SK-N-DZ (cell line): ENCODE measurements at places on chromosomes 4 and X.

DNA sequence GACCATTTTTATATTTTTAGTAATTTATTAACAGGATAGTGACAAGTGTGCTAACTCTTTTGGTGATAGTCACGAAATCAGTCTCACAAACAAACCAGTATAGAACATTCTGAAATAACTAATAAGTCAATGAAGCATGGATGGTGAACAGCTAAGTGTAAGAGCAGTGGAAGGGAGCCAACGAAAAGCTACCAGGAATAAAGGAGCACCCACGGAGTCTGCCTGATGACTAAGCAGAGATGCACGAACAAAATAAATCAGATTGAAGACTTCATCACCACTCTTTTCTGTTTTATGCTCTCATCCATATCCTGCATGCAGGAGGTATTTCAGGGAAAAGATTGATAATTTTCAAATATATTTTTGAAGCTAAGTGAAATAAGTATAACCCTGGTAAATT lies 891.1 kb upstream of the HS3ST1 start:
- DNase-seq, result no peak

GRCh38 chr4:27787195-27787594 lies 926.6 kb downstream of the STIM2 start:
- no peak for DNase-seq

DNA sequence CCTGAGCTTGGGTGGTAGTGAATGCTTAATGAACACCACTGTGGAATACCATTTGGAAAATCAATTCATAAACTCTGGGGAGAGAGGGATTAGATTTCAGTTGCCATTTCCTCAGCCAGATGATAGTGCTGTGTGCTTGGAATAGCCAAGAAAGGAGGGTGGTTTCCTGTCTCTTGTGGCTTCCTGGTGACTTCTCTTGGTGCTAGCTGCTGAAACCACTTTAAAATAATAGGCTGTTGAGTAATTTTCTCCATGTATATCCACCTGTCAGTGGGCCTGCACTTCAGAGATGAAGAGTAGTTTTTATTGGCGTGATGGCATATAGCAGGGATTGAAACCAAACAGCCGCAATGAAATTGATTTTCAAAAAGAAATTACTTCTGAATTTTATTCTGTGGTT lies 11.8 kb downstream of the EDA start:
- DNase-seq, result no peak

DNA sequence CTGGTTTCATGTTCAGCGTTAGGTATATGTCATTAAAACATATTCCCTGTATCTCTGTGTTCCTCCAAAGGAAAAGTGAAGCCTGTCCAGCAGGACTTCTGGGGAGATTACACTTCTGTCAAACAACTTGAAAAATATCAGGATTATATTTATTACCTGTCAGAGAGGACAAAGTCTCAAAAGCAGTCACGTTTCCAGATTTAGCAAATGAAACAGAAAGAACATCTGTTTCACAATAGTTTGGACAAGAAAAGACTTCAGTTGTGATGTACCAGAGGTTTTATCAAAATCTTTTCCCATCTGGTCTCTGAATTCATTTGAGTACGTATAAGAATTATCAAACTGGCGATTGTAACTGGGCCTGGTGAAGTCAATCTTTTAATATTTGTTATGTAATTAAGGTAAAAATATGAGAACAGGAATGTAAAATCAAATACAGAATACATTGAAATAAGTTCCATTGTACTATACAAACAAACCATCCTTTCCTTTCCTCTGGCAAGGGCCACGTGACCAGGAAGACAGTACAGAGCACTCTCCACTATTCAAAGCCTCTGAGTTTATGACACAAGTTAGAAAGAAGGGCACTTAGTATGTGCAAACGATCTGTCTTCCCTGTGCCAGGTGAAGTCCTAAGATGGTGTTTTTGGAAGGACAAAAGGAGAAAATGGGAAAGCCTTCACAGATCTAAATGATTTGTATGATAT lies 3.2 kb downstream of the CASP3 start:
- DNase-seq, result no peak

GRCh38 chr4:55545151-55545550 lies 1.6 kb downstream of the CLOCK start:
- DNase-seq, result peak; percentile 9

DNA sequence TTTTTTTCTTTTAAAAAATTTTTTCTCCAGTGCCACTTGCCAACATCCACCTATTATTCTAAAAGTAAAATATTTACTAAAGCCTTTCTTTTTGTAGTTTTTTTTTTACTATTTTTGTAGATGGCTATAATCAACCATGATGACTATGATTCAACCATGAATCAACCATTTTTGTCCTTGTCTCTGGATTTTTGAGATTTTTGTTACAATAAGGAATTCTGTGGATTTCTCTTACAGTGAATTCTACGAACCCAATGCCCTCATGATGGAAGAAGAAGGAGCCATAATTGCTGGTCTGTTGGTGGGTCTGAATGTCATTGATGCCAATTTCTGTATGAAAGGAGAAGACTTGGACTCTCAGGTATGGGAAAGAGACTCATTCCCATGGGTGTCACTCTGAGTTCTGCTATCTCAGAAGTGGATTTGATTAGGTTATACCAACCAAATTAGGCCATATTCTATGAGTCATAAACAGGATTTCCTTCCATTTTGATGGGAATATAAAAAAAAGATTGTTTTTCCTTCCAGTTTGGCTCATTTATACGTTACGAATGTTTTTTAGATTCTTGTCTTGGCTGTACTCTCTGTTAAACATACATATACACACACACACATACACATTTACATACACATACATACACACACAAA lies 46.7 kb downstream of the RUFY3 start:
- DNase-seq, result no peak

DNA sequence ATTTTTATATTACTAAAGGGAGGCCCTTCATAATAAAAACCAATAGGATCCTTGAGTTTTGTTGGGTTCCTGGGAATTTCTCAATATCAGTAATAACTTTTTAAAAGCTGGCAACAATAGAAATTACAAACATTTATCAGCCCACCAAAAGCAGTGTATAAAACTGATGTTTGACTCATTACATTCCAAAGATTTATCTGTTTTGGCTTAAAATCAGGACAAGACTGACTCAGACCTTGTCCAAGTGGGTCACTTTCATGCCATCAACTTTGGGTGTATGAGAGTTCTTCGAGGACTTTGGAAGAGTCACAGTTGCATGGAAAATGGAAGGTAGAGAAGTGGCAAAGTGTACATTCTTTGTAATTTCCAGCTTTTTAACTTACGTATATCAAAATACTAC lies 102.8 kb downstream of the FRMPD4 start:
- DNase-seq, result no peak

DNA sequence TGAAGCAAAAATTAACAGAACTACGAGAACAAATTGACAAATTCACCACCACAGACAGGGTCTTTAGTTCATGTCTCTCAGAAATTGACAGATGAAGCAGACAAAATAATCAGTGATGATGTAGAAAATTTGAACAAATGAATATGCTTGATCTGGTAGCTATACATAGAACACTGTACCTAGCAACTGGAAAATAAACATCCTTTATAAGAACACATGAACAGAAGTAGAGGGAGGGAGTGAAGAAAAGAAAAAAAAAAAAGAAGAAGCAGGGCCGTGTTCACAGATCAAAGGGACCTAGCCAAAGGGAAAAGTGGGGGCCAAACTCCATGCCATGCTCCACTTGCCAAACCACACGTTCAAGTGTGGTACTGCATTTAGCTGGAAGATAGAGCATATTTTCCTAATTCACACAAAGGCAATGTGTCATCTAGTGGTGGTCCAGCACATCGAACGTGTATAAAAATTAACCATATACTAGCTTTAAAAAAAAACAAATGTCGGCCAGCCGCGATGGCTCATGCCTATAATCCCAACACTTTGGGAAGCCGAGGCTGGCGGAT lies 5.6 kb upstream of the THOC2 start:
- DNase-seq, result no peak

DNA sequence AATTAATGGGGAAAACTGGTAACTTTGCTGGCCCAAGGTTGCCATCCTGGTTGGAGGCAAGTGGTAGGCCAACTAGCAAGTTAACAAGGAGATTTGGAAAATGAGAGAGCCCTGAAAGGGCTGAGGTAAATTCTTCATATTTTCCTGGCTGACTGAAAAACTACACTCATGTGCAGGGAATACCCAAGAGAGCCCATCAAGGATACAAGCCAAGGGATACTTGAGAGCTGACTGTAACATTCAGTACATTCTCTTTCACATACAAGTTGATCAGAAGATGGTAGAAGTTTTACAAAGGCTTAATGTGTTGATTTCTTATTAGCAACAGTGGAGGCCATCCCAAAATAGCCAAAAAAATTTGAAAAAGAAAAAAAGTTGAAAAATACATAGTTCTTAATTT lies 33.3 kb downstream of the IL2 start:
- no peak for DNase-seq

DNA sequence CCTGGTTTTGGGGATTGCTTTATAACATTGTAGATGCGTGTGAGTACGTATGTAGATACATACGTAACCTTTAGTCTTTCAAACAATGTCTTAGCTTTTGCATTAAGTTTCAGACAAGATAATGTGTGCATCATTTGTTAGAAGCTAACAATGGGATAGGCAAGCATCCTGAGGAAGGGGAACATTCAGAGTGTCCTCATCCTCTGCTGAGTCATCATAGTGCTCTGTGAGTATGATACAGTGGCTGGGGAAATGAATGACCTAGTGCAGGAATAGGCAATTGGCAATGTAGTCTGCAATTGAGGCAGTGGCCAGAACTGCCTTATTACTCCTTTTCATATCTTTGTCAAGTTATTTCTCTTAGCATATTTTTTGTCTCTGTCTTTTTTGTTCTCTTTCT lies 7.3 kb downstream of the NAP1L5 start:
- DNase-seq, result no peak

DNA sequence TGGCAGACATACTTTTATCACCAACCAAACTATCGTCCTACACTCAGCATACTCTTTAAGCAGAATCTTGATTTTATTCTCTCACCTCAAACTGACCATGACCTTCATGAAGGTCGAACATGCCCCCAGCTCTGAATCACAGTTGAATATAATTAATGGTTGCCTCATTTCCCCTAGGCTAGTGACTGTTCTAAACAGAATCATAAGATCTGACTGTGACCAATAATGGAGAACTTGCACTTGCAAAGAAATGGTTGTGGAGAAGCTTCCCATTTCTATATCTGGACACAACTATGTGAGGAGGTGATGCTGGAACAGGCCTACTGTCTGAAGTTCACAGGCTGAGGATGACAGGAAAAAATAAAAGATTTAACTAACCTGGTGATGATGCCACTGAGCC lies 85.1 kb downstream of the PDGFC start:
- DNase-seq, result no peak

- DNase-seq, result no peak
These were observed 505.5 kb downstream of the ANKRD50 start for GRCh38 chr4:124206779-124207605.

DNA sequence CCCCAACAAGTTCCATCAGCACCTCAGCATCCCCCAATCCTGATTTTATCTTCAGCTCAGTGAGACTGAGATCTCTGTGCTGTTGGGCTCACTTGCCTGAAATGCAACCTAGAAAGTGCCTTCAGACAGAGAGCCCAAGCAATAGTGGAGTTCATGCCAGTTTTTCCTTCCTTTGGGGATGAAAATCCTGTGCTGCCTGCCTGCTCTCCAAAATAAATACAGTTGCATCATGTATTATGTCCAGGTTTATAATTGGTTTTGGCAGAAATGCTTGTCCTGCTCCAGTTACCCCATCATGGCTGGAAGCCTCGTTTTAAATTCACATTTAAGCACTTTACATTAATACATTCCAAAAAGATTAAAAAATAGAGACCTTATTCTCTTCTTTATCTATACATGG lies 1865.5 kb upstream of the TENM3 start:
- no peak for DNase-seq

GRCh38 chr4:29560452-29560851 lies 1159.7 kb upstream of the PCDH7 start:
- DNase-seq, result no peak

- DNase-seq, result no peak
These were observed 16.4 kb downstream of the NSDHL start for GRCh38 chrX:152847281-152847680.

- DNase-seq, result peak; percentile 69
These were observed 6.7 kb upstream of the ERCC6L start for GRCh38 chrX:72245461-72246089.

DNA sequence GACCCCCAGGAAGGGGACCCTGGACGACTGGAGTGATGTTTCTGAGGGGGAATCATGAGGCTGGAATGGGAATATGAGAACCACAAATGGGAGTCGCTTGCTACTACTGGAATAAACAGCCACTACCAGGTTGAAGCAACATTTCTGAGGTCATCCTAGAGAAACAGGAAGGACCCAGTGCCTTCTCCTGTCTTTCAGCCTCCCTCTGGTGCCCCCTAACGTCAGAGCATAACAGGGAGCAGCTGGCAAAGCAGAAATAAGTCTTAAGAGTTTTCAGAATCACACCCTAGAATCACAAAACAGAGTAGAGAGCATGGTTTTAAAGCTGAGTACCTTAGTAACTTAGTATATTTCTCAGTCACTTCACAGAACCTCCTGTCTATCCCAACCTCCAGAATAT lies 347.8 kb upstream of the PITX2 start:
- DNase-seq, result peak; percentile 3

GRCh38 chrX:107985033-107985432 lies 2.9 kb upstream of the TEX13B start:
- no peak for DNase-seq

- DNase-seq, result peak; percentile 61
These were observed 14.4 kb upstream of the FAM9A start for GRCh38 chrX:8815460-8816065.

DNA sequence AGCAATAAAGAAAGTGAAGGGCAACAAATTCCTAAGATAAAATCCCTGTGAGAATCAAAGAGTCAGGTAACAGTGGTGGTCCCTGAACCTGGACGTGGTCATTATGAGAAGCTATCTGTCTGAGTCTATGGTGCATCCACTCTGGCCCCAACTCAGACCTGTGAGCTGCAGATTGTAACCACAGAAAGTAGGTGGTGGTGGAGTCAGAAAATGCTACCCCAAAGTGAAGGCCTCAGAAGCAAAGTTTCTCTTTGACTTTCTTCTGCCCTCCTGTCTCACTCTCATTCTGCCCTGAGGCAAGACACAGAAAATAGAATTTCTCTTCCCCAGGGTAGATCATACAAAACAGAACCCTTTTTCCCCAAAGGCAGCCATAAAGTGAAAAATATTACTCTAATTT lies 84.1 kb upstream of the NEIL3 start:
- DNase-seq, result no peak

DNA sequence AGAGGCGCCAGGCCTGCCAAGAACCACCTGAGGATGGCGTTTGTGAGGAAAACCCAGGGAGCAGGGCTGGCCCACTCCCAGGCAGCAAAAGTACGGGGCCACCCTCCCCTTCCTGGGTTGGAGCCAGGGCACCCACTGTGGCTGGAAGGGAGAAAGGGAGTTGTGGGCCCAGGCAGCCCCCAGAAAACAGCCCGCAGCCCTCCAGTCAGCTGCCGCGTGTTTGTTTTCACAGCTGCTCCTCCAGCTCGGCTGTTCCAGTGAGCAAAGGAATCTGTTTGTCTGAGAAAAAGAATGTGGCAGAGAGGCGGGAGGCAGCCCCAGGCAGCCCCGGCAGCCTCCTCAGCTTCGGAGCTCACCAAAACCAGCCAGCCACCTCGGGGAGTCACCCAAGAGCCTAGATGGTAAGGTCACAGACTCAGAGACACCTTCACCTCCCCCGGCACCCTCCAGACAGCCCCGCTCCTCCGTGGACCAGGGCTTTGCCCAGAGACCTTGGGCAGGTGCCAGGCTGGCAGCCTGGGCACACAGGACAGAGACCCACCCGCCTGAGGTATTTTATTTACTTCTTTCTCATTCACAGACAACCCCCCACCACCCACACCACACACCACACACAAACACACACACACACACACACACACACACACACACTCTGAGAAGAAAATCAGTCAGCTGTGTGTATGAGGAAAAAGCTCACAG lies 338.1 kb downstream of the BCOR start:
- DNase-seq, result no peak
